GM04503 (cell line): ENCODE measurements at places on chromosomes 3 and 15.
A peak's percentile ranks its signal among the peaks of the same experiment; 100 is the strongest.

GRCh38 chr3:70358978-70359580 is 46.6 kb upstream of the MDFIC2 start:
- DNase-seq: no peak

DNA sequence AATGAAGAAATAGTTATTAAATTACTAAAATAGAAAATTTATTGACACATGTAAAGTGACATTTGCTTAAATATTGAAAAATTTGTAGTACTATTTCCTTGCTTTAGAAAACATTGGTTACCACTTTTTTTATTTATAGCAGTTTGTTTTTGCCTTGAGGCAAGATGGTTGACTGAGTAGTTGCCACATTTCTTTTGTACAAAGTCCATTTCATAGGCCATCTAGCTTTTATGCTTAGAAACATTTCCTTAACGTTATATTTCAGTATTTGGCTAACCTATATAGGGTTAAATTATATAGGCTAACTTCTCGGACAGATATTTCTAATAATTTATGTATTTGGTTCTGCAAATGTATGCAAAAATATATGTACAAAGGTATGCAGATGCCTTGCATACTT is 17.1 kb downstream of the CTNNB1 start:
- no peak for DNase-seq

DNA sequence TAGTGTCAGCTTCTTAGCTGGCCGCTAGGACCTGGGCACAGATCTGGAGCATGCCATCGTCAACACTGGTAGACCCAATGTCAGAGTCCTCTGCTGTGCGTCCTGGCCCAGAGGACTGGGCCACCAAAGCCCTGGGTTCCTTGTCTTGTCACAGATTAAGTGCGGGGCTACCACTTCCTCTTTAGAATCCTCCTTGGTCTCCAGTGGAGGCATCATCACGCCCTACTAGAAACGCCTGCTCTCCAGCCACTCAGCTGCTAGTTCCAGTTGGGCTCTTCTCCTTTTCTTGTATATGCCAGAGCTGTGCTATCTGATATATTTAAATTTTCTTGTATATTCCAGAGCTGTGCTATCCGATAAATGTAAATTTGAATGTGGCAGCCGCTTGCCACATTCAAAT is 11.2 kb downstream of the PPCDC start:
- DNase-seq: no peak

DNA sequence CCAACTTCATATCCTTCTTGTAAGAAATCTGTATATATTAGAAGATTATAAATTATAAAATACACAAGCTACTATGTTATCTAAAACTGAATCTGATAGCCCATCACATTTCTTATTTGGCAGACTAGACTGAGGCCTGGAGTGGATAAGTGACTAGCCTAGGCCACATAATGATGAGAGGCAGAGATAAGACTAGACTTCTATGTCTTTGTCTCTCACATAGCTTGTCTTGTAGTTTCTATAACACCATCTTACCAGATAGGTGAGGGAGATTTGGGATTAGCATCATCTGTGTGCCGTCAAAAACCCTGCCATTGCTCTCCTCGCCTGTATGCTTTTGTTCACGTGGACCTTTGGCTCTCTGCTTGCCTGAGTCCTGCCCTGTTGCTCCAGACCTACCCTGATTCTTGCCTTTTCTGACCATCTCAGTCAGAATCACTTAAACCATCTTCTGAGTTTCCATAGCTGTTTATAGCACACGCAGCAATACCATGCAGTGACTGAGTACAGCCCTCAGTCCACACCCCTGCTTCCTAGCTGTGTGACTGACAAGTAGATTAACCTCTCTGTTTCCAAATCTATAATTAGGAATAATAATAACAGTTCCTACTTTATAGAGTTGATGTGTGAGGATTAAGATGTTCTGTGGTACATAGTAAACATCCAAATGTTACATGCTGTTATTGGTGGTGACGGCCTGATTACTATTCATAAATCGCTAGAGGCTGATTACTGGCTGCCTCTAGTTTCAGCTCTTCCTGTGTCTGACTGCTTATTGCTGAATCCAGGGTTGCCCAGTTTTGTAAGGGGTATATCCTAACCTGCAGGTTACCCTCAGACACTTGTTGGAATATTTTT is 49.7 kb downstream of the PDE8A start:
- no peak for DNase-seq

DNA sequence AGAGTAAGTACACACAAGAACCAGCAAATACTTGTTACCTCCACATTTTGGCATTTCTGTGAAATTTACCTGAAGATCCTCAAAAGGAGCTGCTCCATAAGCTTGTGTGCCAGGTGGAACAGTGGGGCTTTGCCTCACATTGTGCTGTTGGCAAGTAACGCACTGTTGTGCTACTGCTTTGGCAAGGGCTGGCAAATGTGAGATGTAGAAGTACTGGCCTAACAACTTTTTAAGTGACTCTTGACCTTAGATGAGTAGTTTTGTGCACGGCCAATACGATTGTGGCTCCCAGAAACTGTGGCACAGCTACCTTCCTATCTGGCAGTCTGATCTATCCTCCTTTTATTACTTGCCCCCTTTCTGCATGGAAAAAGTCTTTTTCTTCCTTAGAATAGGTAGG is 337.0 kb downstream of the KCNH8 start:
- DNase-seq: no peak

DNA sequence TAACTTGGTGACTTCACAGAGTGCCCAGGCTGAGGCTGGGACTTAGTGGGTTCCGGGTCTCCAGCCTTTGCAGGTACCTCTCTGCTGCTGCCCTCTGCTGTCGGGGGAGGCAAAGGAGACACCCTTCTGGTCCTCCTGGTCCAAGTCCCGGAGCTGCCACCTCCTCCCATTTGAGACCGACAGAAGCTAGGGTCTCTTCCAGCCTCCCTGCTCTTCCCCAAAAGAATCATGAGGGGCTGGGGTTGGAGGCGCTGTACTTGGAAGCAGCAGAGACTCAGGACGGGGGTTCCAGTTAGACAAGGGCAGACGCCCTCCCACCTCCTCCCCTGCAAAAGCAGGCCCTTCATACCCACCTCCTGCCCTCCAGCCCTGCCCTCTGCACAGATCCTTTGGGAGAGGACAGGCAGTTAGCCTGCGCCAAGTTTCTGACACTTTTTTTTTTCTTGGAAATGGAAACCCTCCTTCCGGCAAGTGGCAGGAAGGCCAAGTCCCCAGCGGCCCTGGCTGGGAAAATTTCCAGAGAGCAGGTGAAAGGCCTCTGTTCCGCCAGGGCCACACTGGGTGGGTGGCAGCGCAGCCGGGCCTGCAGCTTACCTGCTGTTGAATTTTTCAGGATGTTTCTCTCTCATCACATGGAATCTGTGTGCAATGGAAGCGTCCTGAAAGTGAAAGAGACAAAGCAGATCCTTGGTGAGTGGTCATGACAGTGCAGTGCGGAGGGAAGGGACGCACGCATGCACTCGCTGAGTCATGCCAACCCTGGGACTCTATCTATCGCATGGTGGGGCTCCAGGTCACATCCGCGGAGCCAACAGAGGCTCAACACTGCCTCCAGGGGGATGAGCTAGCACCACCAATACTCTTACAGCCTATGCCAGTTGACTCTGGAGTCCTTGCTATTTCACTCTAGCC is 119.9 kb downstream of the DGKG start:
- no peak for DNase-seq

GRCh38 chr3:126034481-126035361 is 49.2 kb downstream of the SLC41A3 start:
- DNase-seq: no peak

GRCh38 chr3:21752749-21753347 is 1.8 kb upstream of the ZNF385D start:
- no peak for DNase-seq

DNA sequence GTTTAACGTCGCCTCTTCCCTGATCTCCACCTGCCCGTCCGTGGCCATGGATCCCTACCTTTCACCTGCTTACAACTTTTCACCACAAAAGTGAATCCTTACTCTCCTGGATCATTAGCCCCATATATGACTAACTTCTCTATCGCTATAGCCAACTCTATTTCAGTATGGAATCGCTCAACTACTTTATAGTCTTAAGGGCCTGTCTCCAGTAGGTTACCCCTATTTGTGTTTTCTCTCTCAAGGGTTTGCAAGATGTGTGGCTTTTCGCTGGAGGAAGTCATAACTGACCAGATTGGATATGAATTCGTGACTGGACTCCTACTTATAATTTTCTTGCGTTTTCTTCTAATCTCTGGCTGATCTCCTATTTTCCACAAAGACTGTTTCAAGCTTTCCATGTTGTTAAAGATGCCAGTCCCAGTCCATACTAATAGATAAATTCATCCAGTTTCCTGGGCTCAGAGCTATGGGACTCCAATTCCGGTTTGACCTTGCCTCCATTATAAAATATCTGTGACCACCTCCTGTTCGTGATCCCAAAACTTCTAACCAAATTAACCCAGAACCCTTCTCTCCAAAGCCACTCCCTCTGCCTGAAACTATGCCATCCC is 1.3 kb upstream of the STAG1 start:
- no peak for DNase-seq

GRCh38 chr3:126340596-126340942 is 16.6 kb downstream of the KLF15 start:
- no peak for DNase-seq

DNA sequence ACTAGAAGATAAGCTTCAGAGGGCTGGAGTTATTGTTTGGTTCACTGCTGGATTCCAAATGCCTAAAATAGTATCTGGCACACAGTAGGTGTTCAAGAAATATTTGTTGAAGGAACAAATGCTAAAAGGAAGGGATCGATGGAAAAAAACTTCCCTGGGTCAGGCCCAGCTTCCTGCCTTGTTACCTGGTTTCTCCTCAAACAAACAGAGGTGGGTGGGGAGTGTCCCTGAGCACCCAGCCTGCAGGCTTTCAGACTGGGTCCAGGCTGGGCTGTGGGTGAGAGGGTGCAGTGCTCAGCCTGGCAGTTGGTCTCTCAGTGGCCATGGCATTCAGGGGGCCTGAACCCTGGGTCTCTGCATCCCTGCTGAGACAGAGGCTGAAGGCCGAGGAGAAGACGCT is 14.4 kb upstream of the STRA6 start:
- DNase-seq: no peak

DNA sequence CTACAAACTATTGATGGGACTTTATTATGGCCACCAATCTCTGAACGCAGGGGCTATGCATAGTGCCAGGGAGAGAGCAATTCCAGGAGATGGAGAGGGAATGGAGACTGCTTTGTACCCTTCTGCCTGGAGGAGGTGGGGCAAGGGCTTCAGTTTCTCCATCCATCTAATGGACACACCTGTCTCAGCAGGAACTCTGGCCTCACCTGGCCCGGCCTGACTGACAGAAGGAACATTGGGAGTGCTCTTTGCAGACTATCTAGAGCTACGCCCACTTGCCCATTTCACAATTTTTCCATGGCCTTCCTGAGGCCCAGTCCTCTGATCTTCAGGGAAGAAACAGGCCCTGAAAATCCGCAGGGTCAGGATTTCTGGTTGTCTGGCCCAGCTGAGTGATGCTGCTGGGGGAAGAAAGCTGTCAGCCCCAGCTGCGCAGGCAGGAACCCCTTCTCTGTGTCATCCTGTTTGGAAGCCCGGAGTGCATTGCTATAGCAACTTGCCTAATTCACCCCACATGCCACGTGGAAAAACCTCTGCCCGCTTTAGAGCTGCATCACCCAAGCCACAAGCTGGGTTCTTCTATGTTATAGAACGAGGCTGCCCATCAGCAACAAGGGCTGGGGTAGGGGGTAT is 6.4 kb downstream of the ITGA11 start:
- peak; percentile 77 for DNase-seq

GRCh38 chr3:129382366-129382765 is 46.1 kb downstream of the EFCAB12 start:
- DNase-seq: no peak

DNA sequence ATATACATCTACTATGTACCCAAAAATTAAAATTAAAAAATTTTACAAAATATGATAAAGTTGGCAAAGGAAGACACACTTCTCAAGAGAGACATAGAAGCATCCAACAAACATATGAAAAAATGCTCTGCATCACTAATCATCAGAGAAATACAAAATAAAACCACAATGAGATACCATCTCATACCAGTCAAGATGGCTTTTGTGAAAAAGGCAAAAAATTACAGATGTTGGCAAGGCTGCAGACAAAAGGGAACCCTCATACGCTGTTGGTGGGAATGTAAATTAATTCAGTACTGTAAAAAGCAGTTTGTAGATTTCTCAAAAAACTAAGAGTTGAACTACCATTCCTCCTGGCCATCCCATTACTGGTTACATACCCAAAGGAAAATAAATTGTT is 581.7 kb upstream of the CCDC54 start:
- no peak for DNase-seq

DNA sequence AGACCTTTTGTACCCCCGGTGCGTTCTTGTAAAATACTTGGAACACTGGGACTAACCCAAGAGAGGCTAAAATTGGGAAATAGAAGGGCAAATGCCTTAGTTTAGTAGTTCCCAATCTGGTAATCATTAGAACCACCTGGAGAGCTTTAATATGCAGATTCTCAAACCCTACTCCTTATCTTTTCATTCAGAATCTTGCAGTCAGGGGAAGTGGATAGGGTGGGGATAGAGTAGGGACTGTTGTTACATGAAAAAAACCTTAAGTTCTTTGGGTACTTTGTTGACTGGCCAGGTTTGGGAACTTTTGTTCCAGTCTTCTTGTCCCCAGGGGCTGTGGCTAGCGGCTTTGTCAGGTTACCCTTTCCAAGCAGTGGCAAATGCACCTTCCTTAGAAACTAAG is 15.9 kb downstream of the MAPKBP1 start:
- DNase-seq: no peak

DNA sequence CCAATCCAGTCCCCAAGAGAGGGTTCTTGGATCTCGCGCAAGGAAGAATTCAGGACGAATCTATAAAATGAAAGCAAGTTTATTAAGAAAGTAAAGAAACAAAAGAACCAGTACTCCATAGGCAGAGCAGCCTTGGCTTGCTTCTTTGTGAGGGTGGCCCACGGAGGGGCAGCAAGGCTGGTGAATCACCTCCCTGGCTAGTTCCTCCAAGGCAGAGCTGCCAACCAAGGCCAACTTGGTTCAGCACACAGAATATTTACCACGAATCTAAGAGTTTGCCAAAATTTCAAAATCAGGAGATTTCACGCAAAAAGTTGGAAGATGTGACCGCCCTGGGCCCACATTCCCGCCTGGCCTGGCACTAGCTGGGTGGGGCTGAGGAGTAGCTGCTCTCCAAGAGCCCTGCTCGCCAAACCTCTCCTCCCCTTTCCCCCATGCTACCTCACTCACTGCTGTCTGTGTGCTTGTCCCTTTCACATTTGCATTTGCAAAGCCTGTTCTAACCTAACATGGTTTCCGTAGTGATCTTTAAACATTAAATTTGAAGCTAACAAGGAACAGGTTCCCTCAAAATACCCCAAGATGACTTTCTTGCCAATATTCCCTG is 26.2 kb upstream of the DCUN1D1 start:
- no peak for DNase-seq

DNA sequence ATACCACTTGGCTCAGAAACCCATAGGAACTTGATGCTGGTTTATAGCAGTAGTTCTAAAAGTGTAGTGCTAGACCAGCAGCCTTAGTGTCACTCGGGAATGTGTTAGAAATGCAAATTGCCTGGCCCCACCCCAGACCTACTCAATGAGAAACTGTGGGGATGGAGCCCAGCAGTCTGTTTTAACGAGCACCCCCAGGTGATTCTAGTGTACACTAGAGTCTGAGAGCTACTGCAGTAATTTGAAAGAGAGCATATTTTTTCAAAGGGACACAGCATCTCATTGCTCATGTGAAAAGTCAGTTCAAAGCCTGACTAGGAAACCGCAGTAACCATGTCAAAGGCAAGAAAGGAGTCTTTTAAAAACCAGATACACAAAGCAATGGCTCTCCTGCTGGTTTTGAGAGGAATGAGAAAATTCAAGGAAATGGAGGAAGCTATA is 313.4 kb downstream of the SQOR start:
- no peak for DNase-seq

GRCh38 chr3:42901073-42901415 is 4.9 kb upstream of the ZNF662 start:
- no peak for DNase-seq
